Right hindlimb (tissue), 1 donor: ENCODE measurements at places on chromosomes 2 and 18.

- no peak for DNase-seq
Measured at GRCh38 chr2:71892896-71893295, 254.8 kb downstream of the CYP26B1 start.

DNA sequence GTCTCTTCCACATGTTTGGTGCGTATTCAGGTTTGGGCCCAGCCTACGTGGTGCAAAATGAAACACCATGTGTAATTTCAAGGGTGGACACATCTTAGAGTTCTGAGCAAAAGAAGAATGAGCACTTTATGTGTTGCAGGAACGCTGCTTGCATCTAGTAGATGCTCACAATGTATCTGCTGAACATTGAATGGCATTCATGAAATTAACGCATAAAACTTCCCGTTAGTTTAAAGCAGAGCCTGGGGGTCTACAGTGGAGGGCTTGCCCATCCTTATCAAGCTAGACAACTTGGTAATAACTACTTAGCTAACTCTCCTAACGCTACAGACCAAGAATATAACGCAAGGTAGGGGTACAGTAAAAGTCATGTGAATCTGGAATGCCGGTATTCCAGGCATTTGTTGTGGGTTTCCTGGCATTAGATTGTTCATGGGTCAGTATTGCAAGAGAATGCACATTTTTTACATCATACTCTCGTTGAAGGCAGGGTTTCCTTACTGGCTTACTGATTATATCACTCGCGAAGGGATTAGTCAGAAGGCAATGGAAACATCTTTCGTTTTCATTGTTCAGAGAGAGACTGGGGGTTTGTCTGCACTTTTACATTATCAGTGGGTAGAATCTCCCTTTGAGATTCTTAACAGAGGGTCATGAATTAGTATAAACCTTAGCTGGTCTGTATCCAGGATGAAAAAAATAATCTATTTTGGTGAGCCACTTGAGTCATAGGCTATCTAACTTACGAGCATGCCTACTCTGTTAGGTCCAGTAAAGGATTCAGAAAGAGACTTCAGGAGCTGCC, 229.5 kb upstream of the EPAS1 start:
- DNase-seq, result no peak

GRCh38 chr2:64792995-64793639, 139.4 kb upstream of the SERTAD2 start:
- DNase-seq, result no peak

DNA sequence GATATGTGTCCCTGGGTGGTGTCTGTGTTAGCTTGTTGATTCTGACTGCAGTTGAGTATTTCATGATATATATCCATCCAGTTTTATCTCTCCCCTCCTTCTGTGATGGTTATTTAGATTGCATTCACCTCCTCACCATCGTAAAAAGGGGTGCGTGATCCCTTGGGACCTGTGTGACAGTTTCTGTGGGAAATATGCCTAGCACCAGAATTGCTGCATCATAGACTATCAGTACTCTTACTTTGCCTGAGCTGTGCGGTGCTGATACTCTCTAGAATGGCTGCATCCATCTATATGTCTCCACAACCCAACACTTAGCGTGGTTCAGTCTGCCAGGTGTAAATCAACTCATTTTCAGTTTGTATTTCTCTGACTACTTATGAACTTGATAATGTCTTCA, 34.3 kb downstream of the PKP4 start:
- DNase-seq, result no peak

- DNase-seq, result no peak
Measured at GRCh38 chr2:190683802-190684201, 34.9 kb downstream of the NAB1 start.

- no peak for DNase-seq
Measured at GRCh38 chr2:54629914-54630857, 93.3 kb upstream of the EML6 start.

GRCh38 chr18:987325-988186, 82.9 kb downstream of the ADCYAP1 start:
- no peak for DNase-seq

- no peak for DNase-seq
Measured at GRCh38 chr2:62971936-62972335, 78.7 kb upstream of the OTX1 start.
